ENCODE measurements at places on chromosomes 12 and 14.

- DNase-seq: no peak
These were observed 28.9 kb downstream of the SLC15A4 start for GRCh38 chr12:128794661-128795529.

DNA sequence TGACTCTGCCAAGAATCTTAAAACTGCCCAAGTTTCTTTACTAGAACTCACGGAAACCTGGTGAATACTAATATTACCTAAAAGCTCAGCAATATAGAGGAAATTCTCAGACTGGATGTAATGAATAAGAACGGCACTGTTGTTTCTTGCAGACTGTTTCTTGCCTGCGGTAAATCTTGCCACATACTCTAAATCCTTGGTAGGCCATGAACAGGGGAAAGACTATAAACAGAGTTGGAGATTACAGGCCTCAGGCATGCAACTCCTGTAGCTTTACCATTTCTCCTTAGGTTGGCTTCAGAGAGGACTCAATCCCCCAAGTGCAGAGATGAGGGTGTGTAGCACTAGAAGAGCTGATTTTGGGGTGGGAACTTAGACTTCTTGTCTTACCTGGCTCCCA lies 1.1 kb downstream of the ALDH6A1 start:
- DNase-seq: no peak

- no peak for DNase-seq
These were observed 350.1 kb upstream of the ATP2B1 start for GRCh38 chr12:90058704-90059103.

DNA sequence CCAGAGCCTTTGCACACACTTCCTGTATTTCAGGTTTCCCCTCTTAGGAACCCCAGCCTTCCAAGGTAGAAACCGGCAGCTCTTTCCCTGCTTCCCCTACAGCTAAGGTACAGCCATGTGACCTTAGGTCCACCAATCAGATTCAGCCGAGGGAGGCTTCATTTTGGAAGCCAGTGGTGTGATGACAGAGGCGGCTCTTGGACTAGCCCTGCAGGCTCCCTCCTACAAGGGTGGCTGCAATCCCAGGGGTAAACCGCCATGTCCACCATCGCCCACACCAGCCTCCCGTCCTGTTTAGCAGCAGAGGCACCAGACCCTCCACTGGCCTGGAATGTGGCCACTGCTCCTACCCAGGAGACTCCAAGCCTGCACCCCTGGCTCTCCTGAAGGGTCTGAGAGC lies 65.6 kb downstream of the SERPINA3 start:
- DNase-seq: no peak

GRCh38 chr12:112420740-112421139 lies 2.0 kb downstream of the PTPN11 start:
- no peak for DNase-seq

DNA sequence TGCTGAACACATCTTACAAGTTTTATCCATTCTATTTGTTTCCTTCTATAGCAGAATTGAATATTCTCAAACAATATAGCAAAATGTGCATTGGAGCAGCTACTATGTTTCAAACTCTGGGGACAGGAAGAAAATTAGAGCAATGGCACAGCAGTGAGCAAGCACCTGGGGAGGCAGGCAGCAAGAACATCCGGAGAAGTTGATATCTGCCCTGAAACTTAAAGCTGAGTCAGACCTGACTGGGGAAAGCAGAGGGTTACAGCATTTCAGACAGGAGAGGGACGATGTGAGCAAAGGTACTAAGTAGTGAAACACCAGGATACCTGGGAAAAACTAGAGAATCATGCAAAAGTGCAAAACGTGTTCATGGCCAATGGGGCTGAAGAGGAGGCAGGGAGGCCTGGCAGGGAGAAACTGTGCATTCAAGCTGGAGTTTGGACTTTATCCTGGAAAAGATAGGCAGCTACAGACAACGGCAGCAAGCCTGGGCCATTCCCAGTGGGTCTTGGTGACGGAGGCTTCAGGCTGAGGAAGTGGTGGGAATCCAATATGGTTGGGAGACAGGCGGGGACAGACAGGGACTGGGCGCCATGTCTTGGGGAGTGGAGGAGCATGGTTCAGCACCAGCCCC lies 118.0 kb upstream of the CDKN3 start:
- DNase-seq: no peak

GRCh38 chr12:67431411-67432020 lies 162.4 kb downstream of the CAND1 start:
- DNase-seq: no peak

DNA sequence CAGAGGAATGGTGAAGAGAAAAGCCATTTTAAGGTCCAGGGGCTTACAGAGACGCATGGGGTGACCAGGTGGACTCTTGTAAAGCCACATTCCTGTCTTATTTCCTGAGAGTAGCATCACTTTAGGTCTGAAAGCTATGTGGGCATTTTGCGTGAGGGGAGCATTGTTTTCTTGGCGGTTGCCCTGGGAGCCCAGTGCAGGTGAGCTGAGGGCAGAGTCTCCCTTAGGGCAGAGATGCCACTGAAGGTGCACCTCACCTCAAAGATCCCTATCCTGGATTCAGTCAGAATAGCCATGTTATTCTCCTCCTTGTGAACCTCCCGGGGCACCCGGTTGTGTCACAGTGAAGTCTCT lies 12.4 kb downstream of the GLRX5 start:
- DNase-seq: no peak

DNA sequence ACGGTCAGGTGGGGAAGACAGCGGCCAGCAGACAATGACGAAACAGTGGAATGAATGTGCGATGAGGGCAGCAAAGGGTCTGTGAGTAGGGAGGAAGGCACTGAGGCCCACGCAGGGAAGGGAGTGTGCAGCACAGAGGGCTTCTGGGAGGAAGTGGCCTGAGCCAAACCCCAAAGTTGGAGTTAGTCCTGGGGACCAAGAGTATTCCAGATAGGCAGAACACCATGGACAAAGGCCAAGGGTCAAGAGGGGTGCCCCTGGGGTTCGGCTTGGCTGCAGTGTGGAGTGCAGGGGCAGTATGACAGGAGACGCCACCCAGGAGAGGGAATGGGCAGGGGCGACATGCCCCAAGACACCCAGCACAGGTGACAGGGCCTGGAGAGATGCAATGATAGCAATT lies 58.8 kb downstream of the CHGA start:
- DNase-seq: no peak

GRCh38 chr12:130880411-130880885 lies 8.6 kb downstream of the RAN start:
- DNase-seq: no peak

DNA sequence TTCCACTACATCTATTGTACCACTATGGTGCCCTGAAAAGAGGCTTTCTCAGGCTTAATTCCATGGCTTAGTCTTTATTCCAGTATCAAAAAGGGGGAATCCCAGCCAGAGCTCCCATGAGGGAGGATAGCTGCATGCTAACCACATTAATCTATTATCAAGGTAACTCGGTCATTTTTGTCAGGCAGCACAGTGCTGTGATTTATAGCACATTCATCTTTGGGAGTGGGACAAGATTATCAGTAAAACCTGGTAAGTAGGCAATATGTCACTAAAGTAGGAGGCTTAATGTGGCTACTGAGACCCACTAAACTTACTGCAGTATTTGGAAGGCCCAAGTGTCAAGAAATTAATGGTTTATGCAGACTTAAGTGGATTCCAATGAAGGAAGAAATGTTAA lies 58.9 kb downstream of the DAD1 start:
- DNase-seq: no peak

- DNase-seq: no peak
These were observed 68.2 kb downstream of the PLEKHG7 start for GRCh38 chr12:92771001-92771400.

DNA sequence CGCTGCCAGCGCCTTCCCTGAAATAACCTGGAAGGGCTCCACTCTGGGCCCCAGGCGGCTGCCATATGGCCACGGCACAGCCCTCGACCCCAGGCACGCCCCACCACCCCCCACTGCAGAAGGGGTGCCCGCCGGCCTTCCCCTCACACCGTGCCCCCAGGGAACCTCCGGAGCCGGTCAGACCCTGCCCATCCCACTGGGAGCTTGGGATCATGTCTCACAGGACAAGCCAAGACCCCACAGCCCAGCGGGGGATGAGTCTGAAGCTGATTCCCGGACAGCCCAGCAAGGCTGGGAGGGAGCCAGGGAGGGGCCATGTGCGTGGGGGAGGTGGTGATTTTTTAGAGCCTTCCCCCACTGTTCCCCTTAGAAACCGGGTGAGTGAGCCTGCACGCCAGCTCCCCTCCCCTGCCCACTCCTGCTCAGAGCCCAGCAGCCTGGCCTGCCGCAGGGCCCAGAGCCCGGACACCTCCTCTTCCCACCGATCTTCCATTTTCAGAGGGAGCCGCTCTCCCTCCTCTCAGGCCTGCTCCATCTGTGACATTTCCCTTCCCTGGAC lies 1.4 kb downstream of the RIMBP2 start:
- no peak for DNase-seq

Data from NCI-H446 (cell line).